Activated CD4-positive, alpha-beta memory T cell treated with anti-CD3 and anti-CD28 coated beads, Interleukin-2, amount 10 ng/mL, durations not matched to agents 7 days and 5 days (primary cell): ENCODE measurements at places on chromosomes 11 and 22. TPM values are rescaled to one million over a fixed set of nuclear protein-coding genes. Genes with fewer than 3 reads are reported as not detected.

The SHISAL1 gene
- total RNA-seq: not detected

The CDC42BPG gene
- total RNA-seq: 0.65 TPM

The ILK gene
- 135 TPM for total RNA-seq

The APOA4 gene
- total RNA-seq: not detected

The KCNQ1OT1 gene
- total RNA-seq: 0.28 TPM

The LDHAL6A gene
- total RNA-seq: not detected

The GTSE1 gene
- total RNA-seq: 76.2 TPM

The BACE1-AS gene
- 5.6 TPM for total RNA-seq

The EPS8L2 gene
- total RNA-seq: 19.4 TPM

The RCOR2 gene
- total RNA-seq: not detected

The KDM4D gene
- total RNA-seq: 0.83 TPM

The CCDC90B gene
- total RNA-seq: 29.7 TPM

The LARGE1 gene
- total RNA-seq: 0.18 TPM

The GLYAT gene
- total RNA-seq: not detected

The BACE1 gene
- total RNA-seq: 0.96 TPM

The CCDC157 gene
- 3.2 TPM for total RNA-seq

The MUC2 gene
- not detected for total RNA-seq

The KRTAP5-1 gene
- total RNA-seq: not detected

The RPS13 gene
- total RNA-seq: 951 TPM

The KRTAP5-10 gene
- 0.20 TPM for total RNA-seq
